SHP77 (cell line): ENCODE measurements at places on chromosomes 6 and 20.
A peak's percentile ranks its signal among the peaks of the same experiment; 100 is the strongest.

GRCh38 chr20:38805958-38806854 lies 709 bp downstream of the PPP1R16B start:
- DNase-seq, result no peak

GRCh38 chr20:47493963-47494293 lies 7.8 kb upstream of the NCOA3 start:
- no peak for DNase-seq

- DNase-seq, result no peak
Measured at GRCh38 chr6:170151321-170151771, 139.5 kb downstream of the DLL1 start.

DNA sequence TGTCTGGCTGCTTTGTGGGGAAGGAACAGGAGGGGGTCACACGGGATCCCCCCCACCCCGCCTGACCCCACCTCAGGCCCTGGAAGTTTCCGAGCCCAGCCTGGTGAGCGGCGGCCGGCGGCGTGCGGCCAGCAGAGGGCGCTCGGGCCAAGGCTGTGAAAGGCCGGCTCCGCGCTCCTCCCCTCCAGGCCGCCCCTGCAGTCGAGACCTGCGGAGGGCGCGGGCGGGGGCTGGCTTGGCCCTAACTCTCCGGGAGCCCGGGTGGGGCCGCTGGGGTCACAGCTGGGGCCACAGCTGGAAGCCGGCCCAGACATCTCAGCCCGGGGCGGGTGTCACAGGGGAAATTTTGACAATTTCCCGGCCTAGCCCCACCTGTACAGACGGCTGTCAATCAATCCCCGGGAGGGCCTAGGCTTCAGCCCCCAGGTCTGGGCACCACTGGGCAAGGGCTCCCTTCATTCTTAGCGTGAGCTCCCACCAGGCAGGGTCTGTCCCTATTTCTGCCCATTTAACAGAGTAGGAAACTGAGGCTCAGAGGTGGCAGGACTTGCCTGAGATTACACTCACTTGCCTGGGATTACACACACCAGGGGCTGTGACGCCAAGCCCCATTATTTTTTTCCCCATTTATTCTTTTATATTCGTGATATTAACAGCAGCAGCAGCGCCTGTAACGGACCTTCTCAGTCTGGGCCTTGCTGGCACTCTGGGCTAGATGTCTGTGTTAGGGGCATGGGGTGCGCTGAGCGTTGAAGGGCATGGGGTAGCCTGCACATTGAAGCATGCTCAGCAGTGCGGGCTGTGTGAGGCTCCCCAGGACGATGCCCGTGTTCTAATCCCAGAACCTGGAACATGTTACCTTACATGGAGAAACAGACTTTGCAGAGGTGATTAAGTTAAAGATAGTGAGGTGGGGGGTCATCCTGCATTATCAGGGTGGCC lies 23.0 kb downstream of the ZBP1 start:
- peak; percentile 76 for DNase-seq

- peak; percentile 21 for DNase-seq
Measured at GRCh38 chr6:64330694-64331307, 695.2 kb downstream of the PHF3 start.

GRCh38 chr20:59831916-59832270 lies 101.5 kb downstream of the SYCP2 start:
- no peak for DNase-seq

DNA sequence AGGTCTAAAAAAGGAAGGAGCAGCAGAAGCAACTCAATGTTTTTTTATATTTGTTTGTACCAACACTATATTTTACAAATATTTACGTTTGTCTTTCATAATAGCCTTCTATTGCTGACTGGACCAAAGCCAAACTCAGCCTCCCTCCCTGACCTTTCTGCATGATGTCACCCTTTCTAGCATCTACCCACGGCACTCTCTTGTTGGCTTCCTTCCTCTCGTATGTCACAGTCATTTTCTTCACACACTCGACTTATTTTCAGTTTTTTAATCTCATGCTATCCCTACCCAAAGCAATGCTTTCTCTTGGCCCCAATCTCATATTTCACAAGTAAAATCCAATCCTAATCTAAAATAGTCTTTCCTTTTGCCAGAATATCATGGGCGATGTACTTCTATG lies 16.3 kb upstream of the FAM8A1 start:
- no peak for DNase-seq

DNA sequence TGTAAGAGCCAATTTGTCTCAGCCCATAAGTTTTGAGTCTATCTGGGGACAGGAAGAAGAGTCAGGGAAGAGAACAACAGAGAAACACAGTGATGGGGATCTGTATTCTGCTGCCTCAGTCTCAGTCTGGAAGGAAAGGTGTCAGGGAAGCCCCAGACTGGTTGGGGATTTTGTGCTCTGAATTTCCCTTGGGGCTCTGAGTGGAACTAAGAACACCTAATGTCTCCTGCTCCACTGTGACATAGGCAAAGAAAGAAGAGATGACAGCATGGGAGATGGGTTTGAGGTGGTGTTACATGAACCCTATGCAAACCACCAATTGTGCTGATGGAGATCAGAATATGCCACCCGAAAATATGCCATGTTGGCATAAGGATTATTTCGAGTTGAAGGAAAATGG lies 139.5 kb upstream of the MYLIP start:
- DNase-seq, result no peak

DNA sequence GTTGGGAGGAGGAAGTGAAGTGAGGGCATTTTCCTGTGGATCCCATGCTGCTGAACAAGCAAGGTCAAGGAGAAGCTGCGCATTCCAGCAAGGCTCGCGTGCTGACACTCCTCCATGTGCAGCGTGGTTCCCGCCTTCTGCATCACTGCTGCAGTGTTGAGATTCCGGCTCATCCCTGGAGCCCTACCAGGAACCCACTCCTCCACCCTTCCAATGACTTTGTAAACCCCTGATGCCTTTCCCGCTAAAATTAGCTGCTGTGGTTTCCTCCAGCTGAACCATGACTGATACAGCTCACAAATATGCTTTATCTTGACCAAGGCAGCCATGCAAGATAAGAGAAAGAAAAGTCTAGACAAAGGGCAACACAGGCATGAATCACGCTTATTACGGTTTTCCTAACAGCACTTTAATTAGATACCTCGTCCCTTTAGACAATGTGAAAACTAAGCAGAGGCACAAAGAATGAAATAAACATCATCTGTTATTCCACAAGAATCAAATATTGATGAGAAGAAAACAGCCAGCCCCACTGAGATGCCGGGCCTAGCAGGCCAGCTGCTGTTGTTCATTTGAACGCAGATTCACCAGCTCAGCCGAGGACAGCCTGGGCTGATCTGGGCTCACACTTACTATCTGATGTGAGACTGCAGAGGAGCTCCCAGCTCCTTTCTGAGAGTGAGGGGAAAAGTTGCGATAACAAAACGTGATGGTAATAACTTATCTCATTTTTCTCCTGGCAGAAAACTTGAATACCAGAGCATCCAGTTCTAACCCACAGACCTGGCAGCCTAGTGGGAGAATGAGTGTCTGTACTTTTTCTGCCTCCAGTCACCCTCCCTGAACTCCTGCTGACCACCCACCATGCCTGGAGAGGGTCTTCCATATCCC lies 14.2 kb upstream of the BNIP5 start:
- no peak for DNase-seq

DNA sequence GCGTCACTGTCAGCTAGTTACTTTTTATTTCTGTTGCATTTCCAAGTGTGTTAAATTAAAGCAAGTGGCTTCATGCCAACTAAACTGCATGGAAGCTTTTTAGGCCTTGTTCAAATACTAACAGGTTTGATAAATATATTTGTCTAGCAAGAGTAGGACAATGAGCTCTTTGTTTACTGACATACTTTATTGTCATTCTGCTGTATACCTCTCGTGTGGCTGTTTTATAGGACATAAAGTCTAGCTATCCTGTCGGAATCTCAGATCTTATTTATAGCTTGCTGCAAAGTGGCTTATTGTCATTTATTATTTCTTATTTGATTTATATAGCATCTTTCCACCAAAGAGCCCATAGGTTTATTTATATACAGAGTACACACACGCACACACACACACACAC lies 711.1 kb downstream of the KIF16B start:
- no peak for DNase-seq

DNA sequence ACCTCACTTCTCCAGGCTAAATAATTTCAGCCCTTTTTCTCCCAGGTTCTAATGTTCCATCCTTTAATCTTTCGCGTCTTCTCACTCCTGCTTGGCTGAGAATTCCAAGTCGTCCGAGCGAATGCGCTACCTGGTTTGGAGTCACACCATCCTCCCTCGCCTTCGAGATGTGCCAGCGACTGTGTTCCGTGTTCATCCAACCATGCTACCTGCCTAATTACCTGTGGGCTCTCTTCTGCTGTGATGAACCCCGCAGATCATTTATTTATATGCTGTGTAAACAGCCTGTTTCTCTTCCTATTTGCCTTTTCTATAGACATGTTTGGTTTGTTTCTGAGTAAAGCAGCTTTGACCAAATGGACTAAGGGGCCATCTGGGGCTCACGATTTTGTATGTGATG lies 83.5 kb upstream of the TMEM181 start:
- DNase-seq, result no peak

- no peak for DNase-seq
Measured at GRCh38 chr6:41546475-41546865, 289 bp downstream of the FOXP4 start.

DNA sequence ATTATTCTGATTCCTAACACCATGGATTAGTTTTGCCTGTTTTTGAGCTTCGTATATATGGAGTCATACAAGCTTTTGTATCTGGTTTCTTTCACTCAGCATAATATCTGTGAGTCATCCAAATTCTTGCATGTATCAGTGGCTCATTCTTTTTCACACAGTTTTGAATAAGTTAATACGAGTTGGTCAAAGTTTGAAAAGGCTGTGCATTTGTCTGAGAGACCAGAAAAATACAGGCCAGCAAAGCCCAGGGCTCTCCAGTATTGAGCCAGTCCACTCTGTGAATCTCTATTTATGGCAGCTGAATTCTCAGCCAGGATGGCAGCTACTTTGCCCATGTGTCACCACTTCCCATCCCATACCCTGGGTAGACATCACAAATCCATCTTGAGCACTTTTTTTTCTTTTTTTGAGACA lies 7.2 kb upstream of the CHMP4B start:
- DNase-seq, result no peak

DNA sequence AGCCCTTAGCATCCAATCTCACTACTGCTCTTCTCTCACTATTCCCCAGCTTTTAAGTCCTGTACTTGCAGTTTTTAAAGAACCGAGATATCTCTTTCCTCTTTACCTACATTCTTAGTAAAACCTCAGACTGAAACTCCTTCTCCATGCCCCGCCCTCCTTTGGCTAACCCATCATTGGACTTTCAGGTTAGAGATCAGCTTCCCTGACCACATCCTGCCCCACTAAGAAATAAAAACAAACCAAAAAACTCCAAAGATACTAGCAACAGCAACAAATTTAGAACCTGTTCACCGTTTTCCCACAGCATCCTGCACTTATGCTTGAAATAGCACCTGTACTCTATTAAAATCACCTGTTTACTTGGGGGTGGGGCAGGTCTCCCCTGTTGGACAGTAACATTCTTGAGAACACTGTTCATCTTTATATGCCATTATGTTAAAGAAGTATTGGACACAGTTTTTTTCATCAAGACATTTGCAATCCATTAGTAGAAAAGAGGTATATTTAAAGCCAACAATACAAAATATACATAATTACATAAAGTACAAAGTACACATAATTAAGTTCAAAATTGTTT lies 16.3 kb upstream of the SMAP1 start:
- no peak for DNase-seq

GRCh38 chr6:89050155-89050554 lies 30.4 kb upstream of the PNRC1 start:
- no peak for DNase-seq

DNA sequence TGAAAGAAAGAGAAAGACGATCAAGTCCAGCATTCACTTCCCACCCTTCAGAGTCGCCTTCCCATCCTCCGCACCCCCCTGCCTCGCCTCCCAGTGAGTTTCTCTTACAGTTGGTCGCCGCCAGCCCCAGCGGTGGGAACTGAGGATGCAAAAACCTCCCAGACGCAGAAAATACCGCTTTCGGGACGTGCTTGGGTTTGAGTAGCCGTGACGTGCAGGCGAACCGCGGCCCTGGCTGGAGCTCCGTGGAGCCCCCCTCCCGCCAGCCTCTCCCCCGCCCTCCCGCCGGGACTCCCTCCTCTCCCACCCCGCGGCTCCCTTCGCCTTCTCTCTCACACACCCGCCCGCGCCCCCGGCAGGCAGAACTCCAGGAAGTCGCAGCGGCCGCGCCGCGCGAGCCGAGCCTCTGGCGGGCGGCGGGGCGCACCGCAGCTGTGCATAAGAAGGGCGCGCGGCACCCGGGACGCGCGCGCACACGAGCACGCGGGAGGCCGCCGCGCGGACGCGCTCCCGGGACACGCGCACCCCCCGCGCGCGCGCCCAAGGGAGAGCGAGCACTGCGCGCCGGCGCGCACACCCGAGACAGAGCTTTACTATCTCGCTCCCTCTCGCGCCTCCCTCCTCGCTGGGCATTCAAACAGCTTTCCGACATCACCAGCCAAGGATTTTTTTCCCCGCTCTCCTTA lies at the start of gene ADGRB3:
TSS of gene ADGRB3 (plus strand) at position 557 of the 686 bp plus-strand sequence. CDS start 3,394 bp downstream, outside the sequence.
- DNase-seq, result peak; percentile 82

GRCh38 chr20:46256293-46256692 lies 52.0 kb downstream of the CDH22 start:
- DNase-seq, result no peak

DNA sequence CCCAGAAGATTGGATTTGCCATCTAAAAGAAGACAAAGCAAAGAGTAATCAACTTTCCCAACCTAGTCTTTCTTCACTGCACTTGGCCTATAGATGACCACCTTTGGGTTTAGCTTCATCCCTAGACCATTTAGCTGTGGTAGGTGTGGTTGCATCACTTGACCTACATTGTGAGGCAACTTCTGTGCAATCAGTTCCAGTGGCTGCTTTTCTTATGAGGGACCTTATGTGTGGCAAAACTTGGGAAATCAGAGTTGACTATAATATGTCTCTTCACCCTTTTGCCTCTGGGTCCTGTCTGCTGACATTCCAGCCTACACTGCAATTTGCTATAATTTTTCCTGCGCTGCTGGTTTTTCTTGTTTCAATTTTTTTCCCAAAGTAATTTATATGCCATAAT lies 55.2 kb downstream of the PRDM13 start:
- DNase-seq, result no peak

- DNase-seq, result no peak
Measured at GRCh38 chr6:28258877-28259777, at the start of gene NKAPL. TSS of gene NKAPL (plus strand) at chr6:28259297. CDS start at chr6:28259372, 75 bp downstream.

- DNase-seq, result no peak
Measured at GRCh38 chr6:42152024-42152423, 9.6 kb upstream of the C6orf132 start.

DNA sequence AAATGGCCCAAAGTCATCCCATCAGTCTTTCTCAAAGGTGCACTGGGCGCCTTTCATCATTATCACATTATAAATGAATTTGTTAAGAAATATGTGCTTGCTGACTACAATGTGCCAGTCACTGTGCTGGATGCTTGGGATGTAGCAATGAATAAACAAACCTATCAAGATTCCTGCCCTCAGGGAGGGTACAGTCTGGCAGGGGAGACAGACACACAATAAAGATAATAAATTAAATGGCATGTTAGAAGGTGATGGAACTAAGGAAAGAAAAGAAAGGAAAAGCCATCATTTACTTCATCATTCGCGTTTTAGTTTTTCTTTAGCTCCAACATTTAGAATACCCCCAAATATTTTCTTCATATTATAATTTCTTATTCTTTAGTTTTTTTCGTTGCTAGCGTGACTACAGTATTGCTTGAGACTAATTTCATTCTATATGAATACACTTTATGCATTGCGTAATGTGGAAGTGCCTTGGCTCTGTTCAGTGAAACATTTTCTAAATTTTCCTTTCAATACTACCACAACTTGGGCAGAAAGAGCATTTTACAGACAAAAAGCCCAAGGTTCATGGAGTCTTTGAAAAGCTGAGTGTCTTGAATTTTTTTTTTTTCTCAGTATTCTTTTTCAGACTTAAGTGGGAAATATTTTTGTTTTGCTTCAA lies 48.7 kb upstream of the CITED2 start:
- DNase-seq, result no peak

- no peak for DNase-seq
Measured at GRCh38 chr20:3318226-3318884, 79.4 kb upstream of the SLC4A11 start.
